ENCODE measurements at places on chromosomes 13 and 19.

DNA sequence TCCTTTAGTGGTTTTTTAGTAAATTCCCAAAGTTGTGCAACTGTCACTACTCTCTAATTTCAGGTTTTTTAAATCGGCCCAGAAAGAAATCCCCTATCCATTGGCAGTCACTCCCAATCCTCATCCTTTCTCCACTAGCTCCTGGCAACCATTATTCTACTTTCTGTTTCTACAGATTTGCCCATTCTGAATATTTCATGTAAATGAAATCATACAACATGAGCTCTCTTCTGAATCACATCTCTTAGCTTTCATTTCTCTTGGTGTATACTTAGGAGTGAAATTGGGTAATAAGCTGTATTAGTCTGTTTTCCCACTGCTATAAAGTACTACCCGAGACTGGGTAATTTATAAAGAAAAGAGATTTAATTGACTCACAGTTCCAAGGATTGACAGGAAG, 9.7 kb upstream of the ZNF223 start:
- no peak for DNase-seq

GRCh38 chr13:107713314-107713713, 502.0 kb downstream of the LIG4 start:
- DNase-seq = no peak

GRCh38 chr19:12953138-12953798, 3.8 kb downstream of the GADD45GIP1 start:
- DNase-seq = peak; percentile 49

- no peak for DNase-seq
Measured at GRCh38 chr13:48977286-48977625, 1.5 kb downstream of the FNDC3A start.

DNA sequence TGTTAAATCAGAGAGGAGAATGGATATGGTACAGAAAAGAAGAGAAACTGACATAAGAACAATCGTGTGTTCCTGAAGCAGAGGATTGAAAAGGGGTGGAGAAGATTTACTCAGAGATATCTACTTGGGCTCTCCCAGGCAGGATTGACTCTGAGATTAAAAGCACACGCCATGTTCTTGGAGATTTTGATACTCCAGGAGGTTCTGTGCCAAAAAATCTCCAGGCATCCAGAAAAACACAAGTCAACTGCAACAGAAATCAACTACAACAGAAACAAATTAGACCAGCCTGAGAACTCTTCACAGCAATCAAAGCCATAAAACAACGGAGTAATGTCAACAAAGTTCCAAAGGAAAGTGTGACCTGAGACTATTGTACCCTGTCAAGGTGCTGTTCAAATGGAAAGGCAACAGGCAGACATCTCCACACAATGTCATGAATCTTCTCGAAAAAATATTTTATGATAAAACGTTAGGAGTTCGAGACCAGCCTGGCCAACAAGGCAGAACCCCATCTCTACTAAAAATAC, 104.2 kb downstream of the UBL3 start:
- no peak for DNase-seq

DNA sequence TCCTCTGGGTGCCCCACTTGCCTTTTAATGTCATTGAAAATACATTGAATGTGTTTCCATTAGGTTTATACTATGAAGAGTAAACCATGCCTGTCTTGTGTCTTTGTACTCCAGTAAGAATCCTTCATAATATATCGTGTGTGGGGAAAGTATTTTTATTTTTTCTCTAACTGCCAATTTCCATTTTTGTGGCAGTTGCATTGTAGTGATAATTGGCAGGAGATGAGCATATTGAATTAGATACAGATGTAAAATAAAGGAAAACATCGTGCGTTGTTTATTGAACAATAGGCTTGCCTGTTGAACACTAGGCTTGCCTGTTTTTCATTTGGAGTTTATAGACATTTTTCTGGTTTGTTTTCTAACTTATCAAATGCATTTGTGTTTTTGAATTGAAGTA, 218.8 kb downstream of the NBEA start:
- DNase-seq = no peak

DNA sequence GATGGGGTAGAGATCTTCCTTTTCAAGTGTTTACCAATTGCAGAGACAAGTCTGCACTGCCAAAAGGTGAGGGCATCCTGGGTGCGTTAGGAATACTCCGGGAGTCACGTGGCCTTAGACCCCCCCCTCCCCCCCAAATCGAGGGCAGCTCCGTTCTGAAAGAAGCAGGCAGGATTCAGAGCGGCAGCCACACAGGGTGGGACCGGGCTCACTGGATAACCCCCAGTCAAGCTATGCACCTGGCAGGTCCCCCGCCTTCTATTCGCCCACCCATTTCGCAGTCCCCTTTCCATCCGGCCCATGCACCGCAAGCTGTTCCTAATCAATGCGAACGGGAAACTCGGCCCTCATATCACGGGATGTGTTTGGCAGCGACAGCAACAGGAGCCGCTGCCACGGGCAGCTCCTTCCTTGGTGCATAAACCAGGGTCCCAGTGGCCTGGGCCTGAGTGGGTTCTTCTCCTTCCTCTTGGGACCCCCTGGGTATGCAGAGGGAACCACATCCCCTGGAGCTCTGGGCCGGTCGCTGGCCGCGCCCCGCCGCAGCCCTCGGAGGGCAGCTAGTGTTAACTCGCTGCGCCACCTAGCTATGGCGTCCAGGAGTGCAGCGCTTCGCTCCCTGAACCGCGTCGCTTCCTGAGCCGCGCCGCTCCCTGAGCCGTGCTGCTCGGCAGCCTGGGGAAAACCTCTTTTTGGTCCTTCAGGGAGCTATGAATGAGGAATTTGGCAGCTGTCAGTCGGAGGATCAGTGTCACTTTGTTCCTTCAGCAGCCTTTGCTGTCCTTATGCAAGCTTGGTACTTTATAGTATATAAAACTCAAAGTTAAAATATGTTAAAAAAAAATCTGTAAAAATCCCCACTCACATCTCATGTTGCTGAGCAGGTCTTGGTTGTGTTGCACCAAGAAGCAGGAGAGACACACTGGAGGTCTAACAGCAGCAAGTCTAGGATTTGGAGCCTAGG, 41.4 kb downstream of the LYL1 start:
- peak; percentile 76 for DNase-seq

DNA sequence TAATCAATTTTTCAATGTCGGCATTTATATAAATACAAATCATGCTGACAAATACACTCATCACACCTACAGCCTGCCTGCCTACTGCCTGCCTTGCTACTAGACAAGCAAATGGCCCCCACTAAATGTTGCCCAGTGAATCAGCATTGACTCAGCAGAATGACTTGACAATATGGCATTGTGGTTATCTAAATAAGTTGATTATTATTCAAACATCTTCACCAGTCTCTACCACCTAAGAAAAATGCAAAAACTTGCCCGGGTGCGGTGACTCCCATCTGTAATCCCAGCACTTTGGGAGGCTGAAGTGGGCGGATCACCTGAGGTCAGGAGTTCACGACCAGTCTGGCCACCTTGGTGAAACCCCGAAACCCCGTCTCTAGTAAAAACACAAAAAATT, 296.1 kb downstream of the PCDH9 start:
- peak; percentile 80 for DNase-seq

DNA sequence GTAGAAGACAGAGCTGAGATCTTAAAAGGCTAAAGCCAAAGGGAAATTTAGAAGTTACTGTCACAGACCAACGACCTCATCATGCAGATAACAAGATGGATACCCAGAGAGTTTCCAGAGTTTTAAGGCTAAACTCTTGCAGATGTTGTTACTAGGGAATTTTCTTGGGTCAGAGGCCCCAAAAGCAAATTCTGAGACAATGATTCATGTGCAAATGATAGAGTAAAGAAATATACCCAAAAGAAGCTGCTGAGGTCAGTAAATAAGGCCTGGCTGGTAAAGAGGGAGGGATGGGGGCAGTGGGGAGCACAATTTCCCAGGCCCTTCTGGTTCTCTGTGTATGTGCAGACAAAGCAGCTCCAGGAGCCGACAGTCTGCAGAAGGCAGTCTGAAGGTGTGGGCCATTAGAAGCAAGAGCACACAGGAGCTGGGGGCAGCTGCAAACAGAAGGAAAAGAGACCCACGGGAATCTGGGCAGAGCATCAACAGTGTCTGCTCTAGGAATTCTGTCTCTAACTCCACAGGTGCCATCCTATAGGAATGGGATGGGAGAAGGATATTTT, 330.8 kb downstream of the TBC1D4 start:
- DNase-seq = peak; percentile 16

- DNase-seq = no peak
Measured at GRCh38 chr13:21590231-21590630, 13.7 kb downstream of the MICU2 start.

DNA sequence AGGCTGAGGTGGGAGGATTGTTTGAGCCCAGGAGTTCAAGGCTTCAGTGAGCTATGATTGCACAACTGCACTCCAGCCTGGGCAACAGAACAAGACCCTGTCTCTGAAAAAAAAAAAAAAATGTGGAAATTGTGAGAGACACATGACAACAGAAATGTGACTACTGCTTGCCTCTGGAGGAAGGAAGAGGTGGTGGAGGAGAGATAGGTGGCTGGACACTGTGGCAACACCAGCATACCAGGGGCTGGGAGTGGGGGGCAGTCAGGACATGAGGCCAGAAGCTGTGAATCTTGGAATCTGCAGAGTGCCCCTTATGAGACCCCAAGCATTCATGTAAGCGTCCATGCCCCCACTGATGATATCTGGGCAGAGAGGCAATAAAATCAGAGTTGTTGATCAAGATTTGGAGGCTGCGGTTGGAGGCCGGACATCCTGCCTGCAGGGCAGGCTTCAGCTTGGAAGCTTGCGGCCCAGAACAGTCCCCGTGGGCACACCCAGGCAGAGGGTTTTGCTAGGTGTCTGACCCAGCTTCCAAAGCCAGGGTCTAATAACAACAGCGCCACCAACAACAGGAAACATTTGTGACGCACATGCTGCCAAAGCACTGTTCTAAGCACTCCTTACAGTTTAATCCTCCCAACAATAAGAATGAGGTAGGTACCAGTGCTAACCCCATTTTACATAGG, 16.9 kb downstream of the FAM187B start:
- no peak for DNase-seq

DNA sequence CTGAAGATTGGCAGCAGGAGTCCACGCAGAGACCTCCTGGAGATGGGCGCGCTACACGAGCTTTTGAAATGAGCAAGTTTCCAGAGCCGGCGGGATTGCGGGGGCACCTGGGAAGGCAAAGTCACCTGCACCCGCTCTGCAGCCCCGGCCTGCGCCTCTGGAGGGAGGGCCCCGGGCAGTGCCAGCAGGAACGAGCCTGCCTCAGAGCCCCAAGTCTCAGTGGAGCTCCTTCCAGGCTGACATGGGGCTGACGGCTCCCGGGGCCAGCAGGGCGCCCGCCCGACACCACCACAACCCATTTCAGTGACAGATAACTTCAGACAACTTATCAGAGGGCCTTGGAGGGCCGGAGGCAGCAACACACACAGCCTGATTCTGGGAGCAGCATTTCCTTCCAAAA, 45.0 kb downstream of the RASA3 start:
- no peak for DNase-seq

- DNase-seq = no peak
Measured at GRCh38 chr13:33775339-33776108, 42.4 kb upstream of the RFC3 start.

DNA sequence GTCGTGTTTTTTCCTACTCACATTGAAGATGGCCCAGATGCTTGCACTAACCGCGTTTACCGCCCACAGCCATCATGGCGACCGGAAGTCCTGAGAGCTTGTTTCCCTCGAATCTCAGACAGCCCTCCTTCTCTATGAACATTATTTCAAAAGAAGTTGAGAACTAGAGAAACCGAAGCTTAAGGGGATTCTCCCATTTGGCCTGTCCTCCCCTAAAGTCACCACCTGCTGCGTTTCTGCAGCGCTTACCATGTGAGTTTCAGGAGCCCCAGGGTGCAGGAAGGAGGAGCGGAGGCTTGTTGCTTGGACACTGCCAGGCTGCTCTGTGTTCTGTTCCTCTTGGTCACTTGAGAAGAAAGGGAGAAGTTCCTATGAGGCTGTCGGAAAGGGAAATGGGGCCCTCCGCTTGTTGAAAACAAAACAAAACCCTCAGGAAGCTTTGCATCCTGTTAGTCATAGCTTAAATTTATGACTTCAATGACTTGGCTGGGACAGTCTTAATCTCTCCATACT, 6.2 kb downstream of the CARD8 start:
- DNase-seq = no peak

GRCh38 chr19:19997656-19998268, 41.5 kb downstream of the ZNF682 start:
- no peak for DNase-seq

DNA sequence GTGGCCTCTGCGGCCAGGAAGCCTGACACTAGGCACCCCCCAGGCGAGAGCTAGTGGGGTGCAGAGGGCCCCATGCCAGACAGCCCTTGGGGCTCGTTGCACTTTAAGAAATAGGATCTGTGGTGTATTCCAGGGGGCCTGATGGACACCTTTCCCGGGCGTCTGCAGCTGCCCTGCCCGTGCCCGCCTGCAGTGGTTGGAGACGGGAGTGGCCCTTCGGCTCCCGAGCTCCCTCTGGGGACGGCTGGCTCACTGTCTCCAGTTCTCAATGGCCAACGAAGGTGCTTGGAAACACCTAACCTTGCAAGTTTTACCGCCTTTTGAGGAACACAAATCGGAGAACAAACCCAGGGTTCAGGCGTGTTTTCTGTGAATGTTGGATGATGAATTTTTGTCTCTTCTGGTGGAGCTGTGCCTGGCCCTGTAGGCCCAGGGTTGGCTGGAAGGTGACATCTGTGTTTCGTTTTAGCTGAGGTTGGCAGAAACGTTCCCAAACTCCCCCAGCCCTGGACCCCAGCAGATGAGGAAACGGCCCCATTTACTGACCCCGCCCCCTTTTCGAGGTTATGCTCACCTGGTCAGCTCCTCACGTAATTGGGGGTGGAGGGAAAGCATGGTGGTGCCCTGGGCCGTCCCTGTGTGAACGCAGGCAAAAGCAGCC, 17.4 kb upstream of the NPAS1 start:
- DNase-seq = no peak

- DNase-seq = no peak
Measured at GRCh38 chr13:44399074-44399473, 25.4 kb downstream of the SERP2 start.

DNA sequence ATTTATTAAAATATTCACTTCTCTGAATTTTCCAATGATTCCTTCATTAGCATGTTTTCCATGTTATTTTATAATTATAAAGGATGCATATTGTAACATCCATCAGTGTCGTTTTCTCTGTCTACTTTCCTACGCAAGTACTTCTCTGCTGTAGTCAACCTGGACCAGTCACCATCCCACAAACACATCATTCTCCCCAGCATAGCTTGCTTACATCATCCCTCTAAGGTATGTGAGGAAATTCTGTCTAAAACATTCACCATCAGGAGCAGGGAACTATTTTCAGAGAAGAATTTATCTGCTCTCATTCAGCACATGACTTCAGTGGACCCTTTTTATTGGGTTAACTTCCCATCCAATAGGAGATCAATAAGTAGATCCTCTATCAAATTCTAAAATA, 806.1 kb upstream of the ARGLU1 start:
- peak; percentile 29 for DNase-seq

DNA sequence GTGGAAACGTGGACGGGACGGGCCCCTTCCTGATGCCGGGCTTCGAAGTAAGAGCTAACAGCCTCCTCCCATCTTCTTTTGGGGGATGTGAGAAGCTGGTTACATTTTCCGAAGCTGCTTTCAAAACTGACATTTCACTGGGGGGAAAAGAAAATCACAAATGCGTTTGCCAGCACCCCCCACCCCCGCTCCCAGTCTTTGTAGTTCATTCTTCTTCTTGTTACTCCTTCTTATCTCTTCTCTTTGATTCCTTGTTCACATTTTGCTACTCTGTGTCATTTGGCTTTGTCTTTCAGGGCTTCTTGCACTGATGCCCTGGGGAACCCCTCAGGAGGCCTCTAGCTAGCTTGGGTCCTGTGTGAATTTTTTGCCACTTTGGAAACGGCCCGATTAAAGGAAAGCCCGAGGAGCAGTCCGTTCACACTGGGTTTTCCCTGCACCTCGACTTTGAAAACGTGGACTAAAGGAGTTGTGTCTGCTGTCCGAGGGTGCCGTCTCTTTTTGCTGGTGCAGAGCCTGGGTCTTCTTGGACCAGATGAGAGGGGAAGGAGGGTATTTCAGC, 1.3 kb downstream of the CARM1 start:
- DNase-seq = no peak
